ENCODE measurements at places on chromosomes 2 and 18.

- peak; percentile 25 for DNase-seq
Observed at GRCh38 chr2:85308896-85309555, 18.8 kb downstream of the TGOLN2 start.

DNA sequence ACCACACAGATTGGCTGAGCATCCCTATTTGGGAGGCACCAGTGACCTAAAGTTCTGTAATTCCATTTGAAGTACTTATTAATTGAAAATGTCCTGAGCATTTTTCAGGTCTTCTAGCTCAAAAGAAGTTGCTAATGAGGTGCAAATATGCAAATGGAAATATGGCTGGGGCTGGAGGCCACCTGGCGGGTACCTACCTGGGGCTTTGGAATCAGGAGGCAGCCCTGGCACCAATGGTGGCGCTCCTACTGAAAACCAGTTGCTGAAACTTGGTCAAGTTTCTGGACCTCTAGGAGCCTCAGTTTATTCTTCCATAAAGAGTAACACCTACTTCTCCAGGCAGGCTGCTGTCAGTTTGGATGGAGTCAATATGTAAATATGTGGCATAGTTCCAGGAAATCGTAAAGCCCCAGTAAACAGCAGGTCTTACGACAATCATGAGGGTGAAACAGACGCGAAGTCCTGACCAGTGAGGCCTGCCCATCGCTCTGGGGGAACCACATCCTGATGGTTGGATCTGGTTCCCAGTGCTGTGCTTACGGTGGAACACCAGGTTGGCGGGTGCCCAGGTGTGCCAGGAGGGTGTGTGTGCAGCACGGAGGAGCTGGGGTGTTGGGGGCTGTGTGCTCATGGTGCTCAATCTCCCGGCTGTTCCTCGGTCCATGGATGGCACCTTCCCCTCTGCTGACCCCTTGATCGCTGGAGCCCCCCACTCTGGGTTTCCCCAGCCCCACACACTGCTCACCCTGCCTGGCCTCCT, 186.1 kb downstream of the TWIST2 start:
- no peak for DNase-seq

GRCh38 chr2:147594038-147594437, 250.8 kb upstream of the ACVR2A start:
- DNase-seq, result no peak

GRCh38 chr18:79634186-79634585, 45.4 kb upstream of the CTDP1 start:
- DNase-seq, result no peak

DNA sequence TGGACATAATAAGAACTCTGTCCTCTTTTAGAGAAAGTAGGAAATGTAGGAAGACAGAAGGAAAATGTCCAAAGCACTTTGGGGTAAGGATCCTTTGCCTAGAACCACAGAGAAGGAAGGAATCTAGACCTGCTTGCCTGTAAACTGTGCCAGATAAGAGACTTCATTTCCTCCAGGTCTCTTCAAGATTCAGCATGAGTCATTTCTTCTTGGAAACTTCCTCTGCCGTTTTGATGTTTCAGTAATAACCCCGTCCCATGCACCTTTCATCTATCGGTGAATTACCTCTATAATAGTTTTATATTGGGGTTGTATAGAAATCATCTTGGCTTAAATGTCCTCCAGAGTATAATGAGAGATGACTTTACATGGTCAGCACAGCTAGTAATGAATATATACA, 63.2 kb upstream of the LRATD1 start:
- DNase-seq, result no peak

DNA sequence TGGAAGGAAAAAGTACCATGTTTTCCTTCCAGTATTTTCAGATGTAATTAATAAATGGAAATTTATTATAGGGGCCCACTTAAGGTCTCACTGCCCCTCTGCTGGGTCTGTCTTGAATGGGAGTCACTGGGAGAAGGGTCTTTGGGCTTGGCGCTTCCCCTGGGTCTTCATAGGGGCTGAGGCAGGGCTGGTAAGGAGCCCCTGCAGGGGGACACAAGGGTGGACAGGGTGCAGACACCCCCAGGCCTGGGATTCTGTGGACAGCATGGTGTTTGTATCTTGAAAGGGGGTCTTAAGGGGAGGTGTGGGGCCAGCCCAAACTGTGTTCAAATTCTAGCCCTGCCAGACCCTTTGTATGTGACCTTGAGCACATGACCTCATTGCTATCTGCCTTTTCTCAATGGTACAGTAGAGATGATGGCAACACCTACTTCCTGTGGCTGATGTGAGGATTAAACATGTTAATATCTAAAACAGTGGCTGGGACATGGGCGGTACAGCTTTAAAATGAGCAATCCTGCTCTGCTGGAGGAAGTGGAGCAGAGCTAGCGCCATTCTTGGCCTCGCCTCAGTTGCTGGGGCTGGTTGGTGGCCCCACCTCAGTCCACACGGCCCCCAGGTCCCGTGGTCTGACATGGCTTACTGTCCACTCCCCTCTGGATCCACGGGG, 71.6 kb downstream of the GNAL start:
- no peak for DNase-seq

DNA sequence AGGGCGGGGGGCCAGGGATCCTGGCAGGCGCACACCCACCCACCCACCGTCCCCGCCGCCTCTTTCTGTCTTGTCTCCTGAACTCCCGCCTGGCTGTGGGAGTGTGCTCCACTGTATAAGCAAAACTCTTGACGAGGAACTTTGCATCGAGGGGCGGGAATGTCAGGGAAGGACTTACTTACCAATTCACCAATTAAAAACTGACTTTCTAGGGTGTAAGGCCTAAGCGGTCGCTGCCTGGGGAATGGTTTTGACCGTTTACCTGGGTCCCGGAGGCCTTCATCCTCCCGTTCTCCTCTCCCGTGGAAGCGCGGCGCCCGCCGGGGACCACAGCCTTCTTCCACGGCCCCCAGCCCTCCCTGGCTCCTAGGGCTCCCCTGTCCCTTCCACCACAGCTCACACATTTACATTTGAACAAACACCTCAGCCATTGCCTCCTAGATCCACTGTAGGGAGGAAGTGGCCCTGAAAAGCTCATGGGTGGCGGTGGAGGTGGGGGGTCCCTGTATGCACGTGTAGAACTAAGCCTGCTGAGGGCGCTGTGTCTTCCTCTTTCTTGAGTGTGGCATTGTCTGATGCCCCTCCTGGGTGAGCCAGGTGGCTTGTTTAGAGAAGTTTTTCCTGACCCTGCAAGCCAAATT, 8.9 kb downstream of the ASIC4 start:
- no peak for DNase-seq

- DNase-seq, result no peak
Observed at GRCh38 chr18:47585914-47586313, 334.5 kb upstream of the SKOR2 start.

GRCh38 chr2:180669016-180669415, 311.4 kb upstream of the UBE2E3 start:
- DNase-seq, result no peak

GRCh38 chr2:112048887-112049286, 6.2 kb upstream of the TMEM87B start:
- peak; percentile 41 for DNase-seq

DNA sequence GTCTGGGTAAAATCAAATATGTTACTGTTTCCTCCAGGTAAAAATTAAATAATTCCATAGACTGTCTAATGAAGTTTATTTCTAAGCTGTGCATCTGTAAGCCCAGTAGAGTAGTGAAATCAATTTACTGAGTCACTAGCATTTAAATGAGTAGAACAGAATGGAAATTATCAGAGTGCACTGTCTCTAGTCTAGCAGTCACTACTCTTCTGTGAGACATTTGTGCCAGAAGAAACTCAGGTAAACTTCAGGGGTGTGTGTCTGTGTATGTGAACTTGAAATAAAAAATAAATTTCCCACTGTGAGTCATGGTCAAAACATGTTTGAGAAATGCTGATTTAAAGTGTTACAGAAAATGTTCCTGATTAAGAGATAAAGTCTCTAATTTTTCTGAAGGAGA, 146.4 kb downstream of the RIF1 start:
- no peak for DNase-seq

- peak; percentile 87 for DNase-seq
Observed at GRCh38 chr2:230987137-230988020, 8.5 kb upstream of the SPATA3 start.

DNA sequence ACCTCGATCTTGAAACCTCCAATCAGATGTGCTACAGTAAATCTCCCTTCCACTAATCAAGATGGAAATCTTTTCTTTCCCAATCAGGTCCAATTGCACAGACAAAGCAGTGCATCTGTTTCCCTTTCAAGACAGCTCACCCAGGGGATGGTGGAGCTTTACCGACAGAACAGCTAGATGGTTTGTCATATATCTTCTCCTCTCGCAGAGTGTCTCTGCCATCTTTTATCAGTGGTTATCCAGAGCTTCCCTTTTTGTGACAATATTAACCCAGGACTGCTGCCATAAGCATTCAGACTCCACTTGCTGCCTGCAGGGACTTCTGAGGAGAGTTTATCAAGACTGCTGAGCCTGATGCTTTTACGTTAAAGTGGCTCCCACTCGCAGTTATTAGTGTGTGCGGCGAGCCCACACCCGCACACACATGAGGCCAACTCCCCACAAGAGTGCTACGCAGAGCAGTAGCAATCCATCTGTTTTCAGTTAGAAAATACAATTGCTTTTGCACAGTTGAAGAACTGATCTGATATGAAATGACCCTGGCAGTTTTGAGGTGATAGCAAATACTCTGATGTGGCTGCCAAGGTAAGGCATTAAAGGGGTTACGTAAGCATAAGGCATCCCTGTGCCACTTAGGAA, 398.9 kb downstream of the NCKAP5 start:
- no peak for DNase-seq

DNA sequence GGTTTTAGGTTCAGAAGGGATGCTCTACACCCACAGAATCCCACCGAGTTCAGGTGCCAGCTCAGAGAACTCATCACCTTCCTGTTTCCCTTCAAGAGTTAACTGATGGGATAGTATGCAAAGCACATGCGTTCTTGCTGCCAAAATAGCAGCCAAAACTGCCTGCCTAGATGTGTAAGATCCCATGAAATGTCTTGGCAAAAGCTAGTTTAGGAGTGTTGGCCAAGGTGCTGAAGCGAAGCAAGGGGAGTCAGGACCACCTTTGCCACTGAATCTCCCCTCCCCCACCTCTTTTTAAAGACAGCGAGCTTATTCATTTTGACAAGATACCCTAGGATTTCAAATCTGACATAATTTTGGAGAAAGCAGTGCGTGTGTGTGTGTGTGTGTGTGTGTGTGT, 2.1 kb downstream of the DOCK10 start:
- DNase-seq, result no peak

- DNase-seq, result no peak
Observed at GRCh38 chr18:2965797-2966196, 47.1 kb downstream of the LPIN2 start.

GRCh38 chr2:114527330-114527983, 85.0 kb downstream of the DPP10 start:
- DNase-seq, result no peak

DNA sequence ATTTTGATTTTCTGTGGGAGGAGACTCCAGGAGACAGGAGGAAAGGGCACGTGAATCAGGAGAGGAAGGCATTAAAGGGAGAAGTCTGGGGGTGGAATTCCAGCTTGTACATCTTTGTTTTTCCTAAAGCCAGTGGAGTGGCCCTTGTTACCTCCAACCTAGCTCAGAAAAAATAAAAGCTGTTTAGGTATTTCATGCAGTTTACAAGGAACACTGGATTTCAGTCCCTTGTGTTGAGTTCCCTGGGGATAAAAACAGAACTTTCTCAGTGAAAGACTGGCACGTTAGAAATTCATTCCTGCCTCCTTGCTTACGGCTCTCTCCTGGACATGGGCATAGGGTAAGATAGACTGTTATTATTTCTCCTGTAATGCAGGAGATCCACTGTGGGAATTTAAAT, 170.2 kb downstream of the ZEB2 start:
- DNase-seq, result no peak

GRCh38 chr18:37812961-37813360, 247.4 kb upstream of the CELF4 start:
- no peak for DNase-seq

GRCh38 chr18:2908946-2909335, 62.1 kb downstream of the EMILIN2 start:
- no peak for DNase-seq

- DNase-seq, result no peak
Observed at GRCh38 chr2:55809875-55810621, 113.5 kb downstream of the EFEMP1 start.

- no peak for DNase-seq
Observed at GRCh38 chr18:62460851-62461300, 61.9 kb upstream of the ZCCHC2 start.

DNA sequence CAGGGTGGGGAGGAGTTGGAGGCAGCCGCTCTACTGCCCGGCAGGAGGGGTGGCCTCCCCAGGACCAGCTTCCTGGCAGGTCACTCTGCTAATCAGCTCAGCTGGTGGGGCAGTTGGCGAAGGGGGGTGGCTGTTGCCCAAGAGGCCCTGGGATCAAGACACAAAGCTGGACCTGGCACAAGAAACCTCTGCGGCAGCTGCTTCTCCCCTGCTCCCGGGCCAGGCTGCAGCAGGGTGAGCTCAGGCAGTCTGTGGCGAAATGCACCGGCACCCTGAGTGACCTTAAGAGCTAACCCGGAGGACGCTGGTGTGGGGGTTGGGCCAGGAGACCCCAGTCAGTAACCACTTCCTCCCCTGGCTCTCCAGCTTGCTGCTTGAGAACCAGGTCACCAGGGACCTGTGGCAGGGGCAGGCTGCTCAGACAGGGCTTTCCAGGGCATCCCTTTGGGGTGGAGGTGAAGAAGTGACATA, 31.1 kb downstream of the TOGARAM2 start:
- DNase-seq, result peak; percentile 52

GRCh38 chr2:24359129-24360049, 947 bp downstream of the ITSN2 start:
- peak; percentile 64 for DNase-seq

DNA sequence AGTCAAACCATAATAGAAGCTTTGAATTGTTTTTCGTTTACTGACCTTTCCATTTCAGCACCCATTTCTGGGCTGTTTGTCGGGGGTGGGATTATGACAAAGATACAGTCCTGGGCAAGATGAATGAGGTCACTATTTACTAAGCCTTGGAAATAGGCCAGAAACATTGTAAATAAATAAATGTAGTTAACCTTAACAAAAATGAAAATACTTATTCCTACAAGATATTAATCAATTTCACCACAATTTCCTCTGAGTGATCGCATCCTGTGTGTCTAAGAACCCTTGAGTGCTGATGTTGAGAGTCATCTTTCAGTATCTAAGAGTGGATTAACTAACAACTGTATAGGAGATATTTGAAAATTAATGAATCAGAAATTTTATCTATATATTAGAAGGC, 14.0 kb downstream of the ITGA4 start:
- no peak for DNase-seq
